ENCODE measurements at places on chromosomes 6 and 20. TPM values are rescaled to one million over a fixed set of nuclear protein-coding genes. Genes with fewer than 3 reads are reported as not detected.

Gene COL21A1
- not detected for total RNA-seq

Gene GNAS-AS1
- 1.9 TPM for total RNA-seq

Gene MYH7B
- total RNA-seq, result 0.20 TPM

Gene DEFB121
- not detected for total RNA-seq

Gene RIPOR3
- total RNA-seq, result not detected

Gene CFB
- total RNA-seq, result 1.7 TPM

Gene MYCT1
- not detected for total RNA-seq

DNA sequence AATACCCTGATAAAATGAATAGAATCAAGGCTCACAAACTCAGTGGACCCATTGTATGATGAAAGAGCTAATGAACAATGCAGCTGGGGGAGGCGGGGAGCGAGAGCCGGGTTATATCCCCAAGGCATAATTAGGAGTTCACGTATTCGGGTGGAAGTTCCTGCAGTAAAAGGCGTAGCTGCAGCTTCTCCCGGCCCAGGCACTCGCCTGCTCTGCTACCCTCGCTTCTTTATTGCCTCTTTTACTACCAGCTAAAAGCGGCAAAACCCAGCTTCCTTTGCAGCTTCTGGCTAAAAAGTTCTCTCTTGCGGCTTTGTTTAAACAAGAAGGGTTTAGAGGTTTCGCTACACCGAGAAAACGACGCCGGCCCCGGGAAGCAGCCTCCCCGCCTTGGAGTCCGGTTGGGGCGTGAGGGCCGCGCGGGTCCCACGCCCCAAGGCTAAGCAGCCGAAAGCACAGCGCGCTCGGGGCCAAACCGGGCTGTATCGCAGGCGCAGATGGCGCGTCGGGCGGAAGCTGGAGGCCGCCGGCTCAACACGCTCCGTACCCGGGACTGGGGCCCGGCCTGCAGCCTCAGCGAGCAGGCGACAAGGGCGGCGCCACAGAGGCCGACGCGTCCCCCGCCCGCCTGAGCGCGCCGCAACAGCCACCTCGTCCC, 1.6 kb downstream of the ZBTB2 start:
- DNase-seq, result peak; percentile 61

GRCh38 chr6:134082191-134082590, 29.8 kb upstream of the SLC2A12 start:
- no peak for DNase-seq

DNA sequence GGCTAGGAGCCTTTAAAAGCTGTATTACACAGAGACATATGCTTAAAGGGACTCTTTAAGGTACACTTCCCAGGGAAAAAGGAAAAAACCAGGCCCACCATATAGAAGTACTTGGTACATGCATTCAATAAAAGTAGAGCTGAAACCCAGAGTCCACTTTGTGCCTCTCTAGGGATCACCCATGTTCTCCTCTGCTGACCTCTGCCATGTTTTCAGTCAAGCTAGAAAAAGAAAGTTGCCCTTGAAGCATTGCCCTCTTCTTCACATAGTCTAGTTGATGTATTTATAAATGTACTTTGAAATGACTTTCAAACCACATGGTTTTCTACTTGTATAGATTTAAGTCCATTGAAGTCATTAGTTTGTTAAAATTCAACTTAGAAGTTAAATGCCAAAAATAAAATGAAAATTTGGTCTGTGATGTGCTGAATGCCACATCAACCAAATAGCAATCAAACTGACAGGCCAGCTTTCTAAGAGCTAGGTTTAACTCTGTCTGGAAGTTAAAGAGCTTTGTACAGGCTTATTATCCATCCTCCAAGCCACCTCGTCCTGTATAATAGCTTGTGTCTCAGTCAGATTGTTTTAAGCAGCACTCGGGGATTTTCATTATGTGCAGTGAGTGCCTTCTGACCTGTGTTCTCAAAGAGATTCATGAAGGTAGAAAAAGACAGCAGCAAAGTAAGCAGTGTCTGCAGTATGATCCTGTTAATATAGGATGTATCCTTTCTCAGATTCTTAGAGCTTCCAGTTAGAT, 238.6 kb upstream of the PLN start:
- no peak for DNase-seq

- no peak for DNase-seq
Measured at GRCh38 chr20:32959351-32960221, 44.6 kb downstream of the SUN5 start.

GRCh38 chr6:168541307-168541706, 100.3 kb downstream of the SMOC2 start:
- DNase-seq, result no peak

DNA sequence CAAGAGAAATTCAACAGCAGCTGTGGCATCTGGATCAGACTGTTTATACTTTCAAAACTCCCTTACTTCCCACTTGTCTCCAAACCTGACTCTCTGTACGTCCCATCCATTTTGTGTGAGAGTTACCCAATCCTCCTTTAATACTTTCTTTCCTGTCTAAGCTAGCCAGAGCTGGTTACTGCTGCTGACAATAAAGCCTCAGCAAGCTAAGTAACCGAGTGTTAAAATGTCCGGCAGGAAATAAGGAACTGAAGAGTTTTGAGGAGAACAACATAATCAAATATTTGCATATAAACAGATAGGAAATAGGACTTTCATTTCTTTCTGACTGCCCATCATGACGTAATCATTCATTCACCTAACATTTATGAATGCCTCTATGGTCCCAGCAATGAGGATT, 11.6 kb downstream of the TMEM30A start:
- no peak for DNase-seq

DNA sequence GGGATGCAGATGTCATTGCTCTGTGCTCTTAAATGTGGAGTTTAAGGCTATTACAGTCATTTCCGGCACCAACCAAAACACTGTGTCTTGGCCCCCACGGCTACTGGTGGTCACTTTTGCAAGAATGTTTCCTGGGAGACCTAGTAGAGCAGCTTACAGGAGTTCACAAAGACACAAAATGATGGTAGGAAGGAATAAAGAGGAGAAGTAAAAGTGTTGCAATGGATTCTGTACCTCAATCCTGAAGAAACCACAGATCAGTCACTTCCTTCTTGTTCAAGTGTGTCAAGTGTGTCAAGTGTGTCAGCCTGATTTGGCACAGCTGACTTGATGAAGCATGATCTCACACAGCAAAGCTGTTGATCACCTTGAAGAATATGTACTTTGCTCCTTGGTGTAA, 344.0 kb downstream of the PLCB1 start:
- no peak for DNase-seq

- no peak for DNase-seq
Measured at GRCh38 chr20:36267605-36268381, 31.5 kb downstream of the AAR2 start.

DNA sequence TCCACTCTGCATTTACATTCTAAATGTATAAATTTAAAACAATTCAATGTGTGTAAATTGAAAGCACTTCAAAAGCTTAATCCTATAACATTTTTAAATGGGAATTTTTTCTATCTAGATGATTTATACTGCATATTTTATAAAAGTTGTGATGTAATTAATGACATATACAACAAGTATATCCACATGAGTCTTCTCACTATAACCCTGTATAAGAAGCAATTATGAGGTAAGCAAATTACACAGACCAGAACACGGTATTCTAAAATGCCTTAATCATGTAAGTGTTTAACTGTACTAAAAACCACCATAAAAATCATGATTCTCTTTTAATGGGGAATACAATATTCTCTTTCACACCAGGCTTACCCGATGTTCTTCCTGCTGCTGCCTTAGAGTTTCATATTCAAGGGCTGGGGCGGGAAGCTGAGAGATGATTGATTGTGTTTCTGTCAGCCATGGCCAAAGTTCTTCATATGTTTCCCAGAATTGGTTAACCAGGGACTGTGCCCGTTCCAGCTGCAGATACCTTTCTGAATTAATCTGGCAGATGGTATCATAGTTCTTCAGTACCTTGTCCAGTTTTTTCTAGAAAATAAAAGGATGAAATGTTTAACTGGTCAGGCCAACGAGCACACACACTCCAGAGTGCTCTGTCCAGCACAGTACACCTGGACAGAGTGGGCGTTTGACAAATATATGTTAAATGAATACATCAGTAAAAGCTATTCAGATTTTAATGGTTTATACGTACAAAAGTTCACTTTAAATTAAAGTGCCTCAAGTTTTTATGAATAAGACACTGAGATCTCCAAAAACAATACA, 127.4 kb downstream of the DST start:
- no peak for DNase-seq

- DNase-seq, result no peak
Measured at GRCh38 chr6:37783025-37783855, 36.3 kb upstream of the ZFAND3 start.

DNA sequence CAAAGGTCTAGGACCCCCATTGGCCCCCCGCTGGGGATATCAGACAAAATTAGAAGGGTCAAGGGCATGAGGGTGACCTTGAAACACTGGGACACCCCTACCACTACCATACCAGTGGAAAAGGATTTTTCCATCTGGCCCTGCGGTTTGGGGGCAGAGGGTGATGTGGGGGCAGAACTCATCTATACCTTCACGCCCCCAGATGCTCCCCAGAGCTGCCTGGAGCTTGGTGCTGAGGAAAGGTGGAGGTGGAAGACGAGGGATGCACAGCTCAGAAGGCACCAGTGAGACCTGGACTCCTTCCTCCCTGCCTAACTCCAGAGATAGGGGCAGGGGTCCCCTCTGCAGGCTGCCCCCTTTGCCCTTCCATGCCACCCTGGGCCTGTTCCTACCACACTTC, 1.1 kb downstream of the COX4I2 start:
- DNase-seq, result no peak
